ENCODE measurements at places on chromosomes 3 and 15. TPM values are rescaled to one million over a fixed set of nuclear protein-coding genes. Genes with fewer than 3 reads are reported as not detected.

GRCh38 chr3:188102861-188103547 is 51.0 kb upstream of the LPP start:
- no peak for DNase-seq

DNA sequence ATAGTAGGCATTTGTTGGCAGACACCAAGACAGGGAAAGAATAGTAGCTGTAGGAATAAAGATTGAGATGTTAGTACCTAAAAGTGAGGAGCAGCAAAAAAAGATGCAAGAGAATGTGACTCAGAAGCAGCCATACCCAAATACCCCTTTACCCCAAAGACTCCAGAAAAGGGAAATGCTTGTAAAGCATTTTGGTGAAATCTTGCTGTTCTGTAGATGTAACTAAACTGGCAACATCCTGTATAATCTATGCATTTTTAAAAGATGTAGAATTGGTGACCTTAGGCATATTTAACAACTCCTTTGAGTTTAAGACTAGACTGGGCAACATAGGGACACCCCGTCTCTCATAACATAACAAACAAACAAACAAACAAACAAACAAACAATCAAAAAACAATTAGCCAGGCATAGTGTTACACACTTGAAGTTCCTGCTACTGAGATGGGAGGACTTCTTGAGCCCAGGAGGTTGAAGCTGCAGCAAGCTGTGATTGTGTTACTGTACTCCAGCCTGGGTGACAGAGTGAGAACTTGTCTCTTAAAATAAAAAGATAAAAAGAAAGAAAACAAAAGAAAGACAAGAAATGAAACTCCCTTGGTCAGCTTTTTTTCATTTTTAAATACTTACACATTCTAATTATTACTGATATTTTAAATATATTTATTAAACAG is 361.5 kb upstream of the KCNH8 start:
- DNase-seq, result no peak

- no peak for DNase-seq
Observed at GRCh38 chr3:9912294-9912935, 4.5 kb upstream of the IL17RC start.

DNA sequence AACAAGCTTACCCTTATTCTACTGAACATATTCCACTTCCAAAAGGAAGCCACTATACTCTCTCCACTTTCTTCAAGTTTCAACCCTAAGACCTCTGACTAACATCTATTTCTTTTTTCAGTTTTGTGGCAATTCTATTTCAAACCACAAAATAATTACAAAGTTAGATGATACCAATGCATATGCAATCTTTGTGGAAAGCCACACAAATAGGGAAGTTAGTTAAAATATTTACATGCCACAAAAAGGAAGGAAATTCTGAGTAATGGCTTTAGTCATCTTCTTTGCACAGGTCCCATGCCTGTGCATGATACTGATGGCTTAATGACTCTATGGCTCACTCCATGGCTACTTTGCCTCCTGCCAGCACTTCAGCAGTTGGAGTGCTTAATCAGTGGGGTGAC is 57.0 kb upstream of the MCTP2 start:
- peak; percentile 64 for DNase-seq

DNA sequence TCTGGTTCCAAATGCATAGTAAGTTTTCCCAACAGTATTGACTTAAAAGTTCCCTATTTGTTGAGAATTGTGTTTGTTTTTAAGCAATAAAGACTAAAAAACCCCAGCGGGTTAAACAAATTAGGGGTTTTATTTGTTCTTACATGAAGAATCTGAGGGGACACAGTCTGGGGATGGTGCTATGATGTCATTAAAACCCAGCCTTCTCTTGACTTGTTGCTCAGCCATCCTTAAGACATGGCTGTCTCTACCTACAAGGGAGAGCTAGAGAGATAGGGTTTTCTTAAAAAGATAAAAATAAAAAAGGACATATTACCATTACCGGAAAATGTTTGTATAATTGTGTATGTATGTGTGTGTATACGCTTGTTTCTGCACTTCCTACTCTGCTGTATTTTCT is 11.7 kb upstream of the ARL14 start:
- DNase-seq, result no peak

- no peak for DNase-seq
Observed at GRCh38 chr3:158918008-158918407, 116.2 kb downstream of the MFSD1 start.

DNA sequence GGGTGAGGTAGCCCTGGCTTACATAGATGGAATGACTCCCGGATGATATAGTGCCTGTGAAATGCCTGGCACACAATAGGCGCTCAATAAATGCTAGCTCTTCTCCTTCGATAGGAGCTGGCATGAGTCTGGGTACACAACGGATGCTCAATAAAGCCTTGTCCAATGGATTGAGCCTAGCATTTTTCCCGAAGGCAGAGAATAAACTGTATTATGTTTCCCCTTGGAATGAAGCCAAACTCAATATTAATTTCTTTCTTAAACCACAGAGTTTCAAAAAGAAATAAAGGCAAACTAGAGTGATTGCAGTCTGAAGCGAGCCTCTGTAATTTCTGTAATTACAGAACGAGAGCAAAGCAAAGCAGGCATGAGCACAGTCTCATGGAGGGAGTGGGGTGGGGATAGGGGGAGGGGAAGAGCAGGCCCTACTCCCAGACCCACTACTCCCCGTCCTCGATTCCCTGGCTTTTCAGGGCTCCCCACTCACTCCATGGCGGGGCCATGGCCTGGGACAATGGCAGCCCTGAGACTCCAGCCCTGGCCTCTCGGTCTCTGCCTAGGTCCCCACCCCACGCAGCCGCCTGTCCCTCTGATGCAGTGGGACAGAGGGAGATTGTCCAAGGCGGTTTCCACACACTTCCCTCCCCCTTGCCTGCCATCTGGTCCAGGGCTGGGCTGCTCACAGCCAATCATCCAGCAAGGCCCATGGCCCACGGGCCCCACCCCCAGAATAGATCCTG is 18.0 kb downstream of the SLC6A1 start:
- DNase-seq, result peak; percentile 56

DNA sequence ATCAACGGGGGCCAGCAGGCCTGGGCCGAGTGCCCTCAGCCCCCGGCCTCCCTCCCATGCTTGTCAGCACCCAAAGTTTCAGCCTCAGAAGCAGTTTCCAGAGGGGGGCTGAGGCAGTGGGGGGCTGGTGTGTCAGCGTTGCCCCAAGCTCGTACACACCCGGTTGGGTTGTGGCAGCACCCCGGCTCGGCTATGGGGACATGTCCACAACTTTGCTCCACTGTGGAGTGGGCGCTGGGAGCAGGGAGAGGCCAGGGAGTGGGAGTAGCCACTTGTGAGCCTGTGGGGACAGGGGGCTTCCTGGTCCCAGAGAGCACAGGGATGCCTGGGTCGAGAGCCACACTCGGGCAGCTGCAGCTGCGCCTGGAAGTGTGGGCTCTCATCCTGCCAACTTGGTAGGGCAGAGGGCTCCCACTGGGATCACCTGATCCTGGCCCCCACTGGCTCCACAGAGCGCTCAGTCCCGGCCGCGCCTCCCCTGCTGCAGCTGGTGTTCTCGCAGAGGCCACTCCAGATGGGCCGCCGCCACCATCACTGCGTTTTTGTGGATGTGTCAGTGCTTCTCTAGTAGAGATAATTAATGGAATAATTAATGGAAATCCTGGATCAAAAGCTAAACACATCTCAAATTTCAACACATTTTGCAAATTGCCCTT is 75.1 kb downstream of the NR1D2 start:
- no peak for DNase-seq

- no peak for DNase-seq
Observed at GRCh38 chr3:25840099-25840498, 50.2 kb downstream of the OXSM start.

GRCh38 chr15:33859992-33860545 is 108.2 kb upstream of the CHRM5 start:
- no peak for DNase-seq

DNA sequence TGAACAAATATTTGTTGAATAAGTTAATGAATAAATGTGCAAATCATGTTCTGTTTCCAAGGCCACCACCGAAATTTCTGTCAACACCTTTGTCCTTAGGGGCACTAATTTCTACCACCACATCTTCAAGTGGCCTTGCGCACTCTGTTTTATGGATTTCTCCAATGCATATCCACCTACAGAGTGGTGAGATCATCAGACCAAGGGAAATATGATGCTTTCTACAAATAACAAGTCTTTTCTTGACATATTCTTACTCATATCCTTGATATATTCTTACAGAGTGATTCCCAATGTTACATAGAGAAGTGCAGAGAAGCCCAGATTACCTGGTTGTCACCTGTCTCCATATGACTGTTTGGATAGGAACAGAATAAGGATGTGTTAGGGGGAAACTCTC is 36.1 kb upstream of the TMCO5A start:
- DNase-seq, result no peak

GRCh38 chr15:83653639-83654378 is at the start of gene ADAMTSL3:
Gene ADAMTSL3 (plus strand): TSS chr15:83654123. CDS start chr15:83655762, 1,639 bp downstream.
- no peak for DNase-seq

- DNase-seq, result no peak
Observed at GRCh38 chr3:158333736-158334135, 223.8 kb downstream of the RSRC1 start.

GRCh38 chr15:95032156-95032555 is 800.8 kb downstream of the MCTP2 start:
- no peak for DNase-seq

- no peak for DNase-seq
Observed at GRCh38 chr3:195238586-195239118, 32.3 kb downstream of the XXYLT1 start.

DNA sequence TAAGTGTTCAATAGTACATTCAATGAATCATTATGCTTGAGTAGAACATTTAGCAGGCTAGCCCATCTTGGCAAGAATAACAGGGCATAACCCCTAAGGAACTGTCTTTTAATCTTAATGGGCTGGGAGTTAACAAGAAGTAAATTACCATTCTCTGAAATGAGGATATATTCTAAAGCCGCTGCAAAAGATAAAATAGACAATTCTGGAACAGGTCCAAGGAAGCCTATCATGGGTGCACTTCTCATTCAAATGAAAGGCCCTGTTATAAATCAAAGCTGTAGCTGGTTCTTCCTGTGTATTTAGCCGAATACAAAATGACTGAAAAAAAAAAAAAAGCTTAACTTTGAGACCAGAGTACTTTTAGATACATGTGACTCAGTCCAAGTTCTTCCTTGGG is 15.6 kb downstream of the MTHFS start:
- no peak for DNase-seq

DNA sequence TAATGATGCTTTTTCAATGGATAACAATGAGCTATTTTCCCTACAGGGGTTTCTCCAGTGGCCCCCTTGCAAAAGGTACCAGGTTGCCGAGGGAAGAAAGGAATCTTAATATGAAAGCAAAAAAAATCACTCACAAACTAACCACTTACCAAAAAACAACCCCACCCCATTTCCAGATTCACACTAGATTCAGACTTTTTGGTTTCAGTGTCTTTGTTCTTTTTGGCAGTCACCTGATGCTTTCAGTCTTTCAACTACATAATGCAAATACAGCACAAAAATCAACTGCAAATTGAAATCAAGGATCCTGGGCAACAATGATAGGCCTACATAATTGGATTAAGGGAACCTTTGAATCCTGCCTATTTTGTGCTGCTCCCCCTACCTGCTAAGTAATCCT is 71.1 kb upstream of the RAP2B start:
- DNase-seq, result no peak

GRCh38 chr3:38124324-38125122 is 12.4 kb downstream of the ACAA1 start:
- DNase-seq, result no peak

DNA sequence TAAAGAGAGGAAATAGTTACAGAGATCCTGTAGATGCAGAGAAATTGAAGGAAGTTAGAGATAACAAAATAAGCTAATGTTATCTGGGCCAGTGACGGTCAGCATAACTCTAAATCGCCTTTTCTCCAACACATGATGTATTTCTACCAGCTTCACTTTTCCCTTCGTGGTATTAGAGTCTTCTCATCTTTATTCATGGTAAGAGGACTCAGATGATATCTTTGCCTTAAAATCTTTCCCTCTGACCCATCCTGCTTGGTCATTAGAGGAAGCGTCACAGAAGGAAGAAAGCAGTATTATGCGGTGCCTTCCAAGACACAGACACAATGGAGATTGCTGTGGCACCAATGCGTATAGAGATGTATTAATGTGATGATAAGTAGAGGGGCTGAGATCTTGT is 320.7 kb upstream of the GOLIM4 start:
- DNase-seq, result no peak

- no peak for DNase-seq
Observed at GRCh38 chr15:51647128-51647562, 24.6 kb upstream of the DMXL2 start.

DNA sequence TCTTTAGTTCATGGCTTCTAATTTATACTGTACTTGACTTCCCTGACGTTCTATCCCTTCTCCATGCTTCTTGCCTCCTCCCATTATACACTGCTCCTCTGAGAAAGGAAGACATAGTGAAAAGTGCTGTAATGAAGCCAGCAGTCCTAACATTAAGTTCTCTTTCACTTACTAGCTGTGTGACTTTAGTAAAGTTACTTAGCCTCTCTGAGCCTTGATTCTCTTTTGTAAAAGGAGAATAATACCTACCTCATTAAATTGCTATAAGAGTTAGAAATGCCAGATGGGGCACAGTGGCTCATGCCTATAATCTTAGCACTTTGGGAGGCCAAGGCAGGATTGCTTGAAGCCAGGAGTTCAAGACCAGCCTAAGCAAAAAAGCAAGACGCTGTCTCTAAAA is 18.8 kb upstream of the IGF2BP2 start:
- no peak for DNase-seq

CCDC80 gene
- 0.28 TPM for total RNA-seq

CMC1 gene
- total RNA-seq, result 56.8 TPM

PGBD4 gene
- 4.4 TPM for total RNA-seq

A4GNT gene
- not detected for total RNA-seq

TRIM71 gene
- total RNA-seq, result not detected

ASB14 gene
- not detected for total RNA-seq

ALDH1A3 gene
- total RNA-seq, result not detected

POLG gene
- total RNA-seq, result 169 TPM

SPINK8 gene
- total RNA-seq, result not detected

Data from natural killer cell treated with Interleukin-12 subunit alpha and Interleukin-12 subunit beta and Interleukin-15 and Interleukin-18, amount 100 ng/mL, for 72 hours (primary cell).